ENCODE measurements at places on chromosomes 5 and 9.

DNA sequence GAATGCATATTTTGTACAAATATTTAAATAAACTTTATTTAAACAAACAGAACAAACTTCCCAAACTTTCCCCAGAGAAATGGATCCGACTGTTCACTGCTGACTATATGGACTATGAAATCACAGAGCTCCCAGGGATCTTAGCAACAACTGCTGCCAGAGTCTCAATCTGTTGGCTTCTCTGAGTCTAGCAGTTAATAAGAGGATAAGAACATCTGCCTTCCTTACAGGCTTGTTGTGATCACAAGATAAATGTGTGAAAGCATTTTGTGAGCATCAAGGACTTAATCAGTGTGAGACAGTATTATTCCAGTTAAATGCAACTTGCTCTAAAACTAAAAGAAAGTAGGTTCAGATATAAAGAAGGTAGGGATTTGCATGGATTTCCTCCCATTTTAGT is 31.4 kb upstream of the MYOT start:
- no peak for DNase-seq

- DNase-seq = no peak
These were observed 85.3 kb upstream of the STC2 start for GRCh38 chr5:173413471-173413982.

- no peak for DNase-seq
These were observed 181.7 kb upstream of the KIF2A start for GRCh38 chr5:62124266-62124665.

GRCh38 chr9:72680593-72681282 is 159.3 kb downstream of the TMC1 start:
- no peak for DNase-seq

GRCh38 chr9:97633859-97634490 is 354 bp downstream of the NCBP1 start:
- DNase-seq = peak; percentile 5

- peak; percentile 44 for DNase-seq
These were observed 368.4 kb upstream of the CCNH start for GRCh38 chr5:87780831-87781760.

GRCh38 chr5:34061993-34062392 is 19.0 kb upstream of the C1QTNF3 start:
- DNase-seq = no peak

DNA sequence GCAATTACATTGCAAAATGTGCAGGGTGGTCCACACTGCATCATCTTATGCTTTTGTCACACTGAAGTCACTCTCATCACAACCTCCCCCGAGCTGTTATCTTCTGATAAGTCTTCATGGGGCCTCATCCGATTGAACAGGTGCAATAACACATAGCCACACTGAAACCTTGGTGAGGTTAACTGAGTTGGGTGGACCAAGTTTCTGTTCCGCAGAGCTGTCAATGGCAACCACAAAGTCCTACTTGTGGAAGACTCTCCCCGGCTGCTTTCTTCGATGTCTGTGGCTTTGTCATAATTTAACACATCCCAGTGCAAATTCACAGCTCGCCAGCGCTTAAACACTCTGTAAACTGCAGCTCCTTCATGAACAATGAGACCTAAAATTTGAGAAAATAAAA is 112.2 kb downstream of the MARCHF11 start:
- no peak for DNase-seq

GRCh38 chr5:83539463-83539790 is 67.9 kb downstream of the VCAN start:
- no peak for DNase-seq

DNA sequence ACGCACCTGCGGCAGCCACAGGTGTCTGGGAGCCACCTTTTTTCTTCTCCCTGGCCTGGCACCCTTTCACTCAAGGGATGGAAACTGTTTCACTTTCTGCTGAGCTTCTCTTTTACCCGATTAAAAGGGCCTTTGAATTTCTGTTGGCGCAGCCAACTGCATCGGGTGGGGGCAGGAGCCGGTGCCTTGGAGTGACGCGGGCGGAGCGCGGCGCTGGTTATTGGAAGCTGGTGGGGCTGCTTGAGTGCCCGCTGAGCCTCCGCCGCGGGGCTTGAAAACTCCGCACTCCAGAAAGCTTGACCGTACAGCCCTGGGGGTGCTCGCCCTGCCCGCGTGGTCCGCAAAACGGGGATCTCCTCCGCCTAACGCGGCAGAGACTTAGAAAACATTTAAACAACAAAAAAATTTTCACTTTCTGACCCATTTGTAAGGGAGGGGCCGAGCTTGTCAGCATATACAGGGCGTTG is 52.0 kb upstream of the TJP2 start:
- DNase-seq = no peak

- DNase-seq = no peak
These were observed 29.5 kb upstream of the LHFPL2 start for GRCh38 chr5:78677777-78678668.

GRCh38 chr5:78738693-78739300 is 90.2 kb upstream of the LHFPL2 start:
- DNase-seq = no peak

DNA sequence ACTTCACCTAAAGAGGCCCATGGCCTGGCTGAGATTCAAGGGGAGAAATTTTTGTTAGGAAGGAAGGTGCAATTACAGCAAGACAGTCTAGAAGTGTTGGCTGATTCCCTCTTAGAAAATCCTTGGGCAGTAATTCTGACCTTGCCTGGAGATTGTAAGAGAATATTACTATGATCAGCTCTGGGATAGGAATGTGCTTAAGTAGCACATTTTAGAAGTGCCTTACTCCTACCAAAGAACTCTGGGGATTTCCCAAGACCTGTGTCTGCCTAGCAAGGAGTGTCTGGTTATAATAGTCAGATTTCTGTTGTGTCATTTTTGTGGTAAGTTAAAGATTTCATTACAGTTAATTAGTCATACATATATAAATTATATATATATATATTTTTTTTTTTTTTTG is 52.3 kb downstream of the NLN start:
- no peak for DNase-seq

- DNase-seq = no peak
These were observed 49.0 kb downstream of the TMEM215 start for GRCh38 chr9:32832346-32832745.

- DNase-seq = no peak
These were observed 34.2 kb downstream of the IPPK start for GRCh38 chr9:92635760-92636159.

GRCh38 chr5:68505917-68506860 is 290.6 kb downstream of the PIK3R1 start:
- no peak for DNase-seq

DNA sequence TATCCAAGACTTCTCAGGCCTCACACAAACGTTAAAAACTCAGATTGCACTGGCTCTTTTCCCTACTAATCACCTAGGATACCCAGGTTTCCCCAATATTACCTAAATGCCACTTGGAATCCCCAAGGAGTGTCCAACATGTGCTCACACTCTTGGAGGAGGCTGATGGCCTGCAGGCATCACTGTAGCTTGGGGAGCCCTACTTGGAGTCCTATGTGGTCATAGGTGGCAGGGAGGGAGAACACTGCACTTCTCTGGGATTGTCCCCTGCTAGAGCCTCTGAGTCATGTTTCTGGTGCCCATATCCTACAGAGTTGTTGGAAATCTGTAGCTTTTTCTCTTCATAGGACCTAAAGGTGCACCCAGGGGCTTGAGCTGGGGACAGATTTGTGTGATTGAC is 433.7 kb downstream of the ARHGEF28 start:
- DNase-seq = no peak

- DNase-seq = no peak
These were observed 389.1 kb downstream of the ENC1 start for GRCh38 chr5:74251141-74252035.

GRCh38 chr9:132287256-132287760 is 67.5 kb downstream of the SETX start:
- DNase-seq = no peak

DNA sequence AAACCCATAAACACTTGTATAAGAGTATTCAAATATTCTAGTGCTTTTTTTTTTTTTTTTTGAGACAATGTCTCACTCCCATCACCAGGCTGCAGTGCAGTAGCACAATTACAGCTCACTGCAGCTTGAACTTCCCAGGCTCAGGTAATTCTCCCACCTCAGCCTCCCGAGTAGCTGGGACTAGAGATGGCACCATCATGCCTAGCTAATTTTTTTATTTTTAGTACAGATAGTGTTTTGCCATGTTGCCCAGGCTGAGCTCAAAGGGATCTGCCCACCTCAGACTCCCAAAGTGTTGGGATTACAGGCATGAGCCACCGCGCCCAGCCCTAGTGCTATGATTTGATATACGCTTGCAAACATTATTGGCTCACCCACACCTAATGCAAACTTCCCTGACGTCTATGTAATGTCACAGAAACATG is 11.8 kb downstream of the IL6ST start:
- no peak for DNase-seq

DNA sequence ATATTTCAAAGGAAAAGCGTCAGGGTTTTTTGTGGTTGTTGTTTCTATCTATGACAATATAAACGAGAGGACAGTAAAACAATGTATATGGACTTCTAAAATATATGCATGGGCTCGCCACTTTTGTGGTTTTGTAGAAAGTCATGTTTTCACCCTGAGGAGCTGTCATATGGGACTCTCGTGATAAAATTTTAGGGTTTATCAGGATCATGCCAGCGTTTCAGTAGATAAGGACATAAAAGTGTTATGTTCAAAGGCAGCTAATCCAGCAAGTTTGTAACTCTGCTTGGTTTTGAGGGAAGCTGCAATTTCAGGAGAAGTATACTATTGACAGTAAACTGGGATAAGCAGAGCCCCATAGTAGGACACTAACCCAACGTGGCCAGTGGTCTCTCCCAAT is 120.3 kb downstream of the CDC42SE2 start:
- no peak for DNase-seq

DNA sequence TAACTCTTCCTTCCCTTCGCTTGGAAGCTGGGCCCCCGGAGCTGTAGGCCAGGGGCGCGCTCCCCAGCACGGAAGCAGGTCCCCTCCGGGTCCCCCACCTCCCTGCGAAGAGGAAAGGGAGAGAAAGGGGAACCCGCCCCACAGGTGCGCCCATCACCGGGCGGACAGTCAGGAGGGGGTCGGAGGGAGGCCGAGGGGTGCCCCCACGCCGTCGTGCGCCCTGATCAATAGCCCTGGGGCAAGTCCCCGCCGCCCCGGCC is 793 bp downstream of the AGPAT2 start:
- DNase-seq = no peak

- no peak for DNase-seq
These were observed 19.4 kb downstream of the PDCD1LG2 start for GRCh38 chr9:5529683-5530221.

DNA sequence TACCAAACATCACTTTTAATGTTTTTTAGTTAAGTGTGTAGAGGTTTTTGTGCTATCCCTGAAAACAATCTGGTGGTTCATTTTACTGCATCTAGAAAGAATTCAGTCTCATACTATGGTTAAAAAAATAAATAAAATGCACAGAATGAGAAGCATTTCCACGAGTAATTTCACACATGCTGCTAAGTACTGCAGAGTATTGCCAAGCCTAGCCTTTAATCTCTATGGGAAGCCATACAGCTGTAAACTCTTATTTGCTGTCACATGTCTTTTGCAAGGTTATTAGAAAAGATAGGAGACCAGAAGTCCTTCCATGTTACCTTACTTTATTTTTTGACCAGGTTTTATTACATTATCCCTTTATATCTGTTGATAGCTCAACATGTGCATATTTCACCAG is 37.6 kb upstream of the MAN2A1 start:
- DNase-seq = no peak

GRCh38 chr5:61256474-61256873 is 75.6 kb upstream of the ZSWIM6 start:
- DNase-seq = no peak

DNA sequence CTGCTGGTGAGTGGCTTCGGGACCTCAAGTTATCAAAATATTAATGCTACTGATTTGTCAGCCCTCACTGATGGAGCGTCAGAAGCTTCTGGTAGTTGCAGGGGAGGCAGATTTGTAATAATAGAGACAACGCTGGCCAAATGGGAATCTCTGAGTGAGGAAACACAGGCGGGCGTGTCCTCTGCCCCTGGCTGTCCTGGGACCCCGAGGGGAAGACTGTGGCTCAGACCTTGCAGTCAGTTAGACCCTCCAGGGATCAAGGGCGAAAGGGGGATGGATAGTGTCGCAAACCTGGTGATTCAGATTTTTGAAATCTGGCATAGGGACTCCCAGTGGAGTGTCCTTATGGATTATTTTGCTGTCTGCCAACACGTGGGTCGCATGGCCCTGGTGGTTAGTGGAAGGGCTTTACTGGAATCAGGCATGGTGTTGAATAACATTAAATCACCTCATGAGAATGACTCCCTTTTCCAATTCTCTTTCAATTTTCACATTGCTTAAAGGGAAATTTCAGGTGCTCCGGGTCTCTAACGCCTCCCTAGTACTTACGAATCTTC is 35.1 kb upstream of the NTNG2 start:
- DNase-seq = no peak

DNA sequence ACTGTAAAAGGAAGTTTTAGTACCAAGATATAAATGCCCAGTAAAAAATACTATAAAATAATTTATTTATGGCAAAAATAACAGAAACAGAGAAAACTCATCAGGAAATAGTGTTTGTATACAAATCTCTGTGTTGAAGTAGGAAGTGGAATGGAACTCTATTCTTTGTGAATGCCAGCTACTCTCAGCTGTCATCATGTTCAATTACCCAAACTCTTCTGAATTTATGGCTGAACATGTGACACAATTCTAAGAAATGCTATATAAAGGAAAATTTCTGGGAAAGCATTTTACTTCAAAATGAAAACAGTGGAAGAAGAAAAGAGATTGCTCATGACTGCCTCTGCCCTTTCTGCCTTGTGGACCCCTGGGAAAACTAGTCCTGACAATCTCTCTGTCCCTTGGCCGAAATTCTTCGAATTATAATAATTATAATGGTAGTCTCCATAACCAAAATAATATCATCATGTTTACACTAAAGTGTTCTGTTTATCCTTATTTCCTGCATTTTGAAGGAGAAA is 522.3 kb upstream of the ST8SIA4 start:
- DNase-seq = no peak

Data from stimulated activated CD4-positive, alpha-beta T cell treated with anti-CD3 and anti-CD28 coated beads, Interleukin-1b, Interleukin-23, amount 100 ng/mL, for 1 hour (primary cell).